ENCODE measurements at places on chromosomes 2 and 18.

DNA sequence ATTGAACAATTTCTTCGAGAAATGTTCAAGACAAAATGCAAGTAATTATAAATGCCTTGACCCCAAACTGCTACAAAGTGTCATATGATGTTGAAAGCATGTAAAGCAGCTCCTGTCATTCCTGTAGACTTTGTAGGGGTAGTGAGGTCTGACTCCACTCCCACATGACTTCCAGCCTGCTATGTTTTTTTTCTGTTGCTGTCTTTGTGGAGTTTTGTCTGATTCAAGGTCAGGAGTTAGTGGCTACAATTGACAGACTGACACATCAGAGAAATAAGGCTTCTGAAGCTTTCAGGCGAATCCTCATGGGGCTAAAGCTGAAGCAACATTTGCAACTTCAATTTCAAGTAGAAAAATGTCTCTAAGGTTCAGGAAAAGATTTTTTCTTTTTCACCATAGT lies 63.9 kb upstream of the CCDC195 start:
- DNase-seq = no peak

GRCh38 chr2:189424961-189425360 lies 16.3 kb upstream of the WDR75 start:
- no peak for DNase-seq

- no peak for DNase-seq
Measured at GRCh38 chr2:203347375-203347774, 19.2 kb downstream of the ABI2 start.

GRCh38 chr18:45850021-45850420 lies 24.5 kb downstream of the SIGLEC15 start:
- no peak for DNase-seq

- no peak for DNase-seq
Measured at GRCh38 chr18:74115046-74115445, 32.6 kb downstream of the FBXO15 start.

GRCh38 chr2:44715671-44716081 lies 225.8 kb upstream of the SIX3 start:
- DNase-seq = no peak

- no peak for DNase-seq
Measured at GRCh38 chr2:223562078-223562477, 40.1 kb downstream of the SCG2 start.

GRCh38 chr2:175111200-175111657 lies 56.8 kb downstream of the ATF2 start:
- no peak for DNase-seq

DNA sequence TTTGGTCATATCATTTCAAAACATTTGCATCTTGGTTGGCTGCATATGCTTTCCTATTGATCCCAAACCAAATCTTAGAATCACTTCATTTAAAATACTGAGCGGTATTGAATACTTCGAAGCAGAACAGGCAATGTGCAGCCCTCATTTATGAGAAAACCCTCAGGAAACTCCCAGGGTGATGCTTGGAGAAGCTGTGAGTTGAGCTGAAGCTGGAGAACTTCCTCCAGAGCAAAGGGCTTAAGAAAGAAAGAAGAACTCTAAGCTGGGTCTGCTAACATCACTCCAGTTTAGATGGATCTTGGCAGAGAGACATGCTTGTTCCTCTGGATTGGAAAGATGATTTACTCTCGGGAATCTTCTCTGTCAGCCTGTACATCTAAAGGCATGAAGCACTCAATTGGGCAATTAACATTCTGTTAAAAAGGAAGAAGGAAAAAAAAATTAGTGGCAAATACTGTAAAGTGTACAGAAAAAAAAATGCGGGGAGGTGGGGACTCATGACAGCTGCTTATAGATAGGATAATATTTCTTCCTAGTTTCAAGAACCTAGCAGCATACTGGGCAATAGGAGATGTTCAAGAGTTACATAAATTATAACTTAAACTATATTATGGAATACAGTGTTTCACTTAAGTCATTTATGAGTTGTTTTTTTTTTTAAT lies 49.5 kb downstream of the ATIC start:
- DNase-seq = no peak

GRCh38 chr2:148523315-148523714 lies 121.2 kb upstream of the EPC2 start:
- DNase-seq = no peak

DNA sequence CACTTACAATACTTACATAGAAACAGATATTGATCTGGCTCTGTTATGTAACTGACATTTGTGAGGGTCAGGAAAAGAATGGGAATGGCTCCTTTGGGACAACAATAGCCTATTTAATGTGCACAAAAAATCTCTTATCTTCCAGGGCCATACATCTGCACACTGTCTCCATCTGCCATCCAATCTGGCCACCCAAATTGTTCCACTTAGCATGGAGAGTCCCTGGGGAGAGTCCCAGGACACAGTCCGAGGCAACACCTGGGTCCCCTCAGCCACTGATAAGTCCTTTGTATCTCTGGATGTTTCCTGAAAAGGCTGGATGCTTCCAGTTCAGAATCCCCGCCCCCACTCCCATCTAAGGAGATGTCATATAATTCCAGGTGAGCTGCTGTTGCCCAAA lies 274.2 kb upstream of the NCKAP5 start:
- no peak for DNase-seq

DNA sequence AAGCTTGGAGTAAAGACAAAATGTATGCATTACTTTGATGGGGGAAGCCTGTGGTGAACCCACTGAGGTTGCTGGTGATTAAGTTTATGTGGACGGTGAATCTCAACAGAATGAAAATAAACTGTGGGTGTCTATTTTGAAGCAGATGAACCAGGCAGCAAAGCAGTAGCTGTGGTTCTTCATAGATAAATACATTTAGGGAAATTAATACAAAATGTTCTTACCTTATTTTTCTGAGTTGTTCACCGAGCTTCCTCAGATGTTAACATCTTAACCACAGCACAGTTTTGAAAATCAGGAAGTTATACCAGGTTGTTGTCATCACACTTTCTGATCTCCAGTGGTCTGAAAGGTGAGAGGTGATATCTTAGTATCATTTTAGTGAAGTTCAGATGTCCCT lies 53.9 kb downstream of the NCK2 start:
- no peak for DNase-seq

- DNase-seq = no peak
Measured at GRCh38 chr2:85247610-85248009, 80.2 kb downstream of the TGOLN2 start.

DNA sequence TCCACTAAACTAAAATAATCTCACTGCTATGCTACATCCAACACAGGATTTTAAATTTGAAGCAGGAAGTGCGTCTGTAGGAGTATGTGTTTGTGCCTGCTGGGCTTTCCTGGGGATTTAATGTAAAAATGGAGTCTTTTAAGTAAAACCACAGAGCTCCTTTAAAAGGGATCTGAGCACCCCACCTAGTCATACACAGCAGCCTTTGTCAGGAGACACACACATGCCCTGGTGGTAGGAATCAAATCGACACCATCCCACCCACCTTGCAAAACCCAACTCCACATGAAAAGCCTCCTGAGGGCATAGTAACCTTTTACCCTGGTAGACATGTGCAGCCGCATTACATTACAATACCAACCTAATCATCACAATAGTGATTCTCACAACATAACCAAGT lies 29.1 kb downstream of the UXS1 start:
- no peak for DNase-seq

- DNase-seq = no peak
Measured at GRCh38 chr2:127048969-127049897, 57.7 kb downstream of the BIN1 start.

GRCh38 chr2:170361090-170361936 lies 183.4 kb downstream of the MYO3B start:
- DNase-seq = peak; percentile 24

- no peak for DNase-seq
Measured at GRCh38 chr2:152532241-152532640, 185.0 kb downstream of the PRPF40A start.

DNA sequence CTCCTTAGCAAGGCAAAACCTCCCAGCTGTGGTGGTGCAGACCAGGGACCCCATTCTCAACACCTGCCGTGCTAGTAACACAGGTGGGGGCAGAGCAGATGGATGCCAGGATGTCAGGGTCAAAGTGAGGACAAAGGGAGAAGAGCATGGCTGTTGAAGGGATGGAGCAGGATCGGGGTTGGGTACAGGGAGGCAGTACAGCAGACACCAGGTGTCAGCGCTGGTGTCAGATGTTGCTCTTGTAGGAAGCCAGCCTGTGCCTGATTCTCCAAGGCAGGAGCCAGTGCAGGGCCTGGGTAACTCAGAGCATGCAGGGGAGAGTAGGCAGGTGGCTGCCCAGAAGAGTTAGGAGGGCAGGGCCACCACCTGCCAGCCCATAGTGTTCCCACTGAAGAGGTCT lies 222.1 kb upstream of the SPRED2 start:
- no peak for DNase-seq

DNA sequence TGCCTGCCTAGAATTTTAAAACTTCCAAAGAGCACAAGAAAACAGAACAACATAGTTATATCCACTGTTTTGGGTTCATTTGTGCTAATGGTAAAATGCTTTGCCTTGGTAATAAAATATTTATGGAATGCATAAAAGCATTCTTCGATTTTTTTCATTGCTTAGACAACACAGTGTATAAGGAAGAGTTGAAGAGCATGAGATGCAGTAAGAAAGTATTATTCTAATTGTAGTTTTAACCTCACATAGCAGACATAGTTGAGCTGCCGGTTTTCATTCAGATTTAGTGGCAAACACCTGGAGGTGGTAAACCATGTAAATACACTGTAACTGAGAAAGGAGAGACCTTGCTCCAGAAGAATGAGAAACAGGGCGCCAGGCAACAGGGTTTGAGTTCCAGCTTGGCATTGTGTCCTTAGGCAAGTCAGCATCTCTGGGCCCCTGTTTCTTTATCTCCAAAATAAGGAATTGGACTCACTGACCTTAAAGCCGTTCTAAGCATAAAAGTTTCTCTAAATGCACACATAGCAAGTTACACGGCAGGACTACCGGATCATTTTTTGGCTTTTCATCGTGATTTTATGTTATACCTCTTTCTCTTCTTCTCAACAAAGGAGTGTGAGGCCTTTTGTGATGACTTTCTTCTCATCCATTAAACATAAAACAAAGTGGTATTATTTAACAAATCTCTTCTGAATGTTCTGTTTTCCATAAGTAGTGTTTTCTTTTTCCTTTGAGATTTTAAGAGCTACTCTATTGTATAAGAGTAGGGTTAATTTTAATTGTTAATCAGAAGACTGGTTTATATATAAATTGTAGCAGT lies 7.9 kb downstream of the UGP2 start:
- no peak for DNase-seq

GRCh38 chr2:71484354-71484753 lies 31.0 kb downstream of the DYSF start:
- no peak for DNase-seq

DNA sequence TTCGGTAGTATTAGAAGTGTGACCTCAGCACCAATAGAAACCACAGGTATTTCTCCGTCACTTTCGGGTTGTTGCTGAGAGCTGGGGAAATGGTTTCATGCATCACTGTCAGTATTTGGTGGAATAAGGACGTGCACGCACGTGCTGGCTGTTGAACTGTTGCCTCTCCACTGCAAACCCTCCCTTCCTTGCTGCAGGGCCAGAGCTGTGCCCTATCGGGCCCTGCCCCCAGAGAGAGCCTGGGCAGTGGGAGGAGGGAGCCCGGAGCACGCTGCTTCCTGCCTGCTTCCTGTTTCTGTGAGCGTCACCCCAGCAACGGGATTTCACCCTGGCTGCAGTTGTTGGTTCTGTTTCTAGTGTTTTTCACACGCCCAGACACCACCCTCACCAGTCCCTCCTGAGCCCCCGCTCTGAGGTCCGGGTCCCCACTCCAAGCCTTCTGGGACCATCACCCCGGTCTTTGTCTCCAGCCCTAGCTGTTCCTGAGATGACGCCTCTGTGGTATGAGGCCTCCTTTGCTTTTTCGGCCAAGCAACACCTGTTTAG lies 47.4 kb downstream of the LRRFIP1 start:
- DNase-seq = peak; percentile 68

DNA sequence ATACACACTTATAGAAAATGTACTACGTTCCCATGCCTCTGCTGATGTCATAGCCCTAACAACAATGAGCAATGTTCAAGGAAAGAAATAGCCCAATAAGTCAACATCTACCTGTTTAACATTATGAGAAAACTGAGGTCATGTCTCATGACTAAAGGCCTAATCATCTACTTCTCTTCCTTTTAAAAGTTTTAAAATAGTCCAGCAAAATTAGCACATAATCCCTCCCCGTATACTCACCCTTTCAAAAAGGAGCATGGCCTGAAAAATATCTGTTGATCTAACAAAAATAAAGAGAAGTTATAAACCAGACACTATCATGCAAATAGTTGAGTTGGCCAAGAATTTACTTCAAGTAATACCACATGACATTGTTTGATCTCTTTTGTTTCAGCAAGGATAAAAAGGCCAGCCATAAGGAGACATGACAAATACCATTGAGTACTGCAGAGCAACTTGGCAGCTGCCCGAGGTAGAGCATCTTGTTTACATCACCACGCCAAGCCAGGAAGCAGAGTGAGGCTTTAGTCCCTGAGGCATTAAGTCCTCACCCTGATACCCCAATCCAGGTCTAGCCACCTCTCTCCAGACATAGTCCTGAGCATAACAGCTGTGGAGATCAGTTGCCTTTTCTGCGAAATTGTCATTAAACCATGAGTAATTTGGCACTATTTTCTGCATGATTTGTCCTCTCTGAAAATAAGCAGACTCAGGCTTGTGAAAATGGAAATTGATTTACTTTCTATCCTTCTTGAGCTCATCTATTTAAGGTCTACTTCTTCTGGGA lies 137.4 kb upstream of the ETAA1 start:
- no peak for DNase-seq

- DNase-seq = no peak
Measured at GRCh38 chr2:208819190-208819589, 412.6 kb downstream of the PTH2R start.

- no peak for DNase-seq
Measured at GRCh38 chr2:36770542-36771287, 74.2 kb downstream of the VIT start.

DNA sequence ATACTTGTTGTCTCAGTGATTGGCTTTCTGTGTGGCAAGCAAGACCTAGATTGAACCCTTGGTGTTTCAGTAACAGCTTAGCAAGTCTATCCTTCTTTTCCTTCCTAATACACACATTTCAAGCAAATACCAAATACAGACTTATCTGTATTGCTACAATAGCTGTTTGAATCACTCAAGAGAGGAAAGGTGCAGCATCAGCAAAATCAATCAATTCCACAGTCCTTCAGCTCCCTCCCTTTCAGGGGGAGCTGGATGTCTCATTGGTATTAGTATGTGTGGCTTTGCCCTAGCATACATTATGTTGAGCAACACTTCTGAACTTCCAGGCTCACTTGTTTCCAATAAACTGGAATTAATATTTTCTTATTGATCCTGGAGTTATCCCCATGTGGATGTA lies 323.1 kb downstream of the TMX3 start:
- DNase-seq = no peak

GRCh38 chr2:188443207-188443606 lies 151.5 kb downstream of the GULP1 start:
- no peak for DNase-seq
